ENCODE measurements at places on chromosomes 1 and 21.

DNA sequence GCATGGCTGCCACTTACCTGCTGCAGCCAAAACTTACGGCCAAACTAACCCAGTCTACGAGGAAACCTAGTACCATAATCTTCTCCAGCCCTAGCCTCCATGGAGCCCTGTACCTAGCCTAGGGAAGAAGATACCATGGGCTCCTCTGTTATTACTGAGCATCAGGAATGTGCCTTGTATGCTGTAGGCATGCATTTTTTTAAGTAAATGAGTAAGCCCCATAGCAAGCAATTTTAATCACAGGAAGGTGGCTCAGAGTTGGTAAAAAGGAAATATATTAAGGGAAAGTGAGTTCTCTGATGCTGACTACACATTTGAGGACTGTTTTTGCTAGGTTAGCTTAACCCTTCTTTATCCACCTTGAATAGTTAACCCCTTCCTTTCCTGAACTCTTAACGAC lies 21.2 kb downstream of the NFASC start:
- DNase-seq, result no peak

DNA sequence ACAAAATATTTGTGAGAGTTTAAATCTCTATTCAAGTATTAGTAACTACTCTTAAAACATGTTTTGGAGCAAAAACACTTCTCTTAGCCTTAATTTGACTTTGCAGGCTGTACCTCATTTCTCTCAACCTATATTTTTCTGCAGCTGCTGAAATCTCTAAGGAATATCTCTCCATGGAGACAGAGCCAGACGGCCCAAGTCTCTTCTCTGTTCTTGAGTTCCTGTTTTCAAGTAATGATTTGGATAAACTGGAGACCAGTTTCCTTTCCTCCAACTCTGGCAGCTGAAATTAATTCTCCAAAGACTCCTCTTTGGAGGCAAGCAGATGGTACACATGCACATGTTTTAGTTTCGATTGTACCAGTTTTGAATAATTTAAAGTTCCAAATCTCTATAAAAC lies 659.7 kb upstream of the NEGR1 start:
- no peak for DNase-seq

GRCh38 chr1:84720221-84720780 lies 30.0 kb upstream of the SSX2IP start:
- DNase-seq, result no peak

DNA sequence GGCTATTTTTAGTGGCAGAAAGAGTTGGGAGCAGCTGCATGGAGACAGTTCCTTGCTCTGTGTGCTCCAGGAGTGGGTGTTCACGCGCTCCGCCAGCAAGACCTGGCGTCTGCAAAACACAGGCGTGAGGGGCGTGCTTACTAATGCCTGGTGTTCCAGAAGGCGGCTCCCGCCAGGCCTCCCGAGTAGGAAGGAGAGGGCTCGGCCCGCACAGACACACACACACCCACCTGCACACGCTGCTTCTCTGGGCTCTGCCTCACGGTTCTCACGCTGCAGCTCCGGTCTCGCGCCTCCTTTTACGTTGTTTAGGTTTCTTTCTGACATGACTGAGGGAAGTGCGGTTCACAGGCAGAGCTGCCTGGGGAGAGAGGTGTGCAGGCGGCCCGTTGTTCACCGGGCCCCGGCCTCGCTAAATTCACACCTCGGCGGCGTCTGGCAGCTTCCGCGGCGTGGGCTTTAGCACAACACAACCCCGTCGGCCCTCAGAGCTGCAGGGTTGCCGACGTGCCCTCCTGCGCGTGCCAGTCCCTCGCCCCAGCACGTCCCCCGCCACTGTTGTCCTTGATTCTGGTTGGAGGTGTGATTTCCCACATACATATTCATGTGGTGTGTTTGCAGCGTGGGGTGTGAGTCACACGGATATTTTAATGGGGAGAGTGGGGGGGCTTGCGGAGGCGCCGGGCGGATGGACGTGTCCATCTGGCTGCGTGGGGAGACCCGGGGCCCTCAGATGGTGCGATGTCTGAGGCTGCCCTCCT lies 77.0 kb downstream of the SKI start:
- DNase-seq, result peak; percentile 46

GRCh38 chr1:161710560-161710959 lies 3.5 kb downstream of the FCRLA start:
- DNase-seq, result no peak

- DNase-seq, result no peak
These were observed 27.9 kb downstream of the LRRC8B start for GRCh38 chr1:89552471-89553081.

- DNase-seq, result no peak
These were observed 16.3 kb downstream of the SOX13 start for GRCh38 chr1:204089044-204089751.

- DNase-seq, result no peak
These were observed 19.3 kb downstream of the GNPAT start for GRCh38 chr1:231260351-231260750.

DNA sequence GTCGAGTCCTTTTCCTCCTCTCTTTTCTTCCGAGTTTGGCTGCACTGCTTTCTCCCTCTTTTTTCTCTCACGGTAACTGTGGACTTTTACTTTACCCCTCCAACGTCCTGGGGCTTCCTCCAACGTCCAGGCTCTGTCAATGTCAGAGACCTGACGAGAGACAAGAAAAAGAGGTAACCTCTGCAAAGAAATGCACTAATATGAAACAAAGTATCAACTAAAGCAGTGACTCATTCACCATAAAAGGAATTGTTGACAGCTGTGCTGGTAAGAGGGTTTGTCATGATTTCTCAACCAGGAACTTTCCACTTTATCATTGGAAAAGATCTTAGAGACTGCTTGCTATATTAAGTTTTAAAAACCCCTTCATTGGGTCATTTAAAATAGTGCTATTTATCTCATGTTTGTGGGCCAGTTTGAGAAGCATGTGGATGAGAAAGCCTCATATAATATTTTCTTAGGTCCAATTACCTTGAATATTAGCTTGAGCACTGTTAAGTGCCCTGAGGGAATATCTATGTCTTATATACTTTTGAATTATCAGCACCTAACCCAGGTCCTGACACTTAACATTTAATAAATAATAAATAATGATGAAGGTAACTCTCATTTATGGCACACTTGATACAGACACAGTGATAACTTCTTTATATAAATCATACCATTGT lies at the start of gene GBP2:
Gene GBP2 (minus strand): TSS at position 202 of the 668 bp plus-strand sequence. CDS start 4,148 bp downstream, outside the sequence.
- DNase-seq, result peak; percentile 71

DNA sequence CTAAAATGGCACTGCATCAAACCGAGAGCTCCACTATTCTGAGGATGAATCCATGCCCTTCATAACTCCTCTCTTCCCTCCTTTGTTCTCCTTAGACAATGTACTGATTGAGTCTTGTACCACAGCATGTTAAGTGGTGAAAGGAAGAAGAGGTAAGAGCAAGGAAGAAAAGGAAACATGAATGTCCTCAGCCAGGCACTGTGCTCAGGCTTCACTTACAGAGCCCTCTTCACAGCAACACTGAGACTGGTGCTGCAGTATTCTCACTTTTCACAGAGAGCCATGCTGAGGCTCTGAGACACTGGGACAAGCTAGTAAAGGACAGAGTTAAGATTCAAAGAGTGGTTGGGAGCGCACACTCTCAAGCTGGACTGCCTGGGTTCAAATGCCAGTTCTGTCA lies 143.5 kb downstream of the AKT3 start:
- DNase-seq, result no peak

- peak; percentile 42 for DNase-seq
These were observed 50.2 kb downstream of the LRRC8D start for GRCh38 chr1:89870998-89871397.

DNA sequence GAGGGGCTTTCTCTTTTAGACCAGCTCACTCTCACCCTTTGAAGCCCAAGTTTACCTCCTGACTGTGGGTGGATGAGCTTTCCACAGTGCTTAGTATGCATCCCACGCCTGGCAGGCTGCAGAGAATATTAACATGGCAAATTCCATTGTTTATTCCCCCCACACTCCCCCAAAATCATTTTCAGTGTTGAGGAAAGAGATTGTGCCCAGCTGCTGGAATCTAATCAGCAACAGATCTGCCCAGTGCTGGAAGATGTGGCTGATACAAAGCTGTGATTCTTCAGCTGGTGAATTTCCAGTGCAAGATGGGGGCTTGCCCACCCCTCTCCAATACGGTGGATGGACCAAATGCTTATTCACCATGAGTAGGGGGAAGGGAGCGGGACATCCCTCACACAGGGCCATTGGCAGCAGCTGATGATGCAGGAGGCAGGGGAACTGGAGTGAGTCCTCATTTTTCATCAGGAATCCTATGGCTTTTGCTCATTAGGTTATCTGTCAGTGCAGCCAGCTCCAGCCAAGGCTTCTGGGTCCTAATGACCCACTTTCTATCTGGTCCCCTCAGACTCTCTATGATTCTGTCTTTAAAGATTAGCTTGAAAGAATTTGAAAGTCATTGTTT lies 39.7 kb upstream of the KCNA3 start:
- DNase-seq, result no peak

- no peak for DNase-seq
These were observed 357.8 kb upstream of the PRMT6 start for GRCh38 chr1:106698660-106699059.

Measured in CD4-positive, alpha-beta T cell treated with Interleukin-10 for 1 hour (primary cell).